ENCODE measurements at places on chromosomes 16 and 17.

DNA sequence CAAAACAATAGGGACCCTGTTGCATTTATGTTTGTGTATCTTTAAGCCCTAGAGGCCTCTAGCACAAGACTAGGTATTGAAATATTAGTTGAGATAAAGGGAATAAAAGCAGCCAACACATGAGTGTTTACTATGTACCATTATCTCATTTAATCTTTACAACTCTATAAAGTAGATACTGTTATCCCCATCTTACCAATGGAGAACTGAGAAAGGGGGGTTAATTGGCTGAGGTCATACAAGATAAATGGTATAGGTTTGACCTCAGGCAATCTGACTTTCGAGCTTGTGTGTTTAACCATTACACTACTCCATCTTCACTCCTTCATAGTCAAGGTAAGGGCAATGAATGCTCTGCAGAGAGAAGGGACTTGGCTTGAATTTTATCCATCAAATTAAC lies 26.3 kb upstream of the STAC2 start:
- no peak for DNase-seq

DNA sequence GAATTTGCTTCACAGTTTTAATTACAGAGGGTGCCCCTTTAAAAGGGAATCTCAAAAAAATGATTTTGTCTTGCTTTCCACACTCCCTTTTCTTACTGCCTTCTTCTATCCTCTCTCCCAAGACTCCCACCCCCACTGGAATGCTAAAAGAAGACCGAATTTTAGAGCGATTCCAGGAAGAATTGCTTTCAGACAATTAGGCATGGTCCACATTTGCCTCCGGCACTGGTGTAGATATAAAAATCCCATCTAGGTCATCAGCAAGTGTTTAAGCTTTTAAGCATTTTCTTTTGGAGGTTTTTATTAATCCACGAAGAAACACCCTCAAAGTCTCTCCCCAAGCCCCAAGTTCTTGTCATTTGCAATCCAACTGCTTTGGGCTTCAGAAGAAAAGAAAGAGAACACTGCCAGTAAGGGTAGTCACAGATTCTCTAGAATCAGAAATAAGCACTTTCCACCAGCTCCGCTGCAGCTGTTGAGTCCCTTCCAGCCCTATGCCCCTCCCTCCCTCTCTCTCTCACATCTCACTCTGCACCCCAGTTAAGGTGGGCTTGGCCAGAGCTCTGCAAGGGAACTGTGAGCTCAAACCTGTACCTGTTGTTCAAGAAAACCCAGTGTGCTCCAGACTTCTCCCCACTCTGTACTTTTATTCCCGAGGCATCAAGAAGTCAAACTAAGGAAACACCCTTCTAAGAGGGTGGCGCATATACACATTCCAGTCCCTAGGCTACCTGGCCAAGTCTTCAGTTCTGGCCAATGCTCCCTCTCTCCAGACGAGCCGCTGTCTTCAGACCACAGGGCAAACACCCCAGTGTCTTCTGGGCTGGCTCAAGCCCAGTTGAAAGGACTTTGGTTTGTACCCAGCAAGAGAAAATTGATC lies 170.2 kb downstream of the RGS9 start:
- no peak for DNase-seq

GRCh38 chr16:24139282-24139681 lies 116.9 kb upstream of the CACNG3 start:
- no peak for DNase-seq

GRCh38 chr17:40348562-40349476 lies 15.7 kb downstream of the GJD3 start:
- no peak for DNase-seq

GRCh38 chr17:38797828-38798227 lies 1.5 kb downstream of the PIP4K2B start:
- DNase-seq: no peak

DNA sequence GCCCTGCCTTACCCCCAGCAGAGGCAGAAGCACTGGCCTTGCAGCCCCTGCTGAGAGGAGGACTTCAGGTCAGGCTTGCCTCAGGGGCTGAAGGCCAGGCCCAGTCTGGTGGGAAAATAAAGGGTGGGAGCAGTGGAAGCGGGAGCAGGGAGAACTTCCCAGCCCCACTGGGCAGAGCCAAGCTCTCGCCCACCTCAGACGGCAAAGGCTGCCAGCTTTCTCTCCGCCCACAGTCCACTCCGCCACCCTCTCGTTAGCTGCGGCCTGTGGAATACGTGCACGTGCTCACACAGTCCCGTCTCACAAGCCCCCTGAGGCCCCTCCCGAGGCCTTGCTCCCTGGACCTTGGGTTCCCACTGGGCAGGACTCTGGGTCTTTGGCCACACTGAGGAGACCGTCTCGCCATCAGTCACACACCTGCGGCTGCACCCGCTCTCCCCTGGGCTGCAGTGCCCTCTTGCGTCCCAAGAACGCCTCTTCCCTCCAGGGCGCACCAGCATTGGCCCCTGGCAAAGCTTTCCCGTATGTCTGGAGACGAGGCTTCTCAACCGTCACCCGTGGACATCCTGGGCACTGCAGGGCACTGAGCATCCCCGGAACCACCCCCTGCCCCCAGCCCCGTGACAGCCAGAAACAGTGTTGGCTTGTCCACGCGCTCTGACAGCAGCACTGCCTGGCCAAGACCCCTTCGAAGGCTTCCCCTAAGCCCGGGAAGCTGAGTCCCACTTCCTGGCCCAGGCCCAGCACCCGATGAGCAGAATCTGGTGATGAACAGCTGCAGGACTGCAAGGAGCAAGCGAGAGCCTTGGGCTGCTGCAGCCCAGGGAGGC lies 8.3 kb downstream of the MRPL28 start:
- DNase-seq: no peak

- no peak for DNase-seq
Observed at GRCh38 chr16:86899151-86899550, 320.8 kb downstream of the FOXL1 start.

- DNase-seq: no peak
Observed at GRCh38 chr17:75498039-75498725, 17.2 kb downstream of the CASKIN2 start.

DNA sequence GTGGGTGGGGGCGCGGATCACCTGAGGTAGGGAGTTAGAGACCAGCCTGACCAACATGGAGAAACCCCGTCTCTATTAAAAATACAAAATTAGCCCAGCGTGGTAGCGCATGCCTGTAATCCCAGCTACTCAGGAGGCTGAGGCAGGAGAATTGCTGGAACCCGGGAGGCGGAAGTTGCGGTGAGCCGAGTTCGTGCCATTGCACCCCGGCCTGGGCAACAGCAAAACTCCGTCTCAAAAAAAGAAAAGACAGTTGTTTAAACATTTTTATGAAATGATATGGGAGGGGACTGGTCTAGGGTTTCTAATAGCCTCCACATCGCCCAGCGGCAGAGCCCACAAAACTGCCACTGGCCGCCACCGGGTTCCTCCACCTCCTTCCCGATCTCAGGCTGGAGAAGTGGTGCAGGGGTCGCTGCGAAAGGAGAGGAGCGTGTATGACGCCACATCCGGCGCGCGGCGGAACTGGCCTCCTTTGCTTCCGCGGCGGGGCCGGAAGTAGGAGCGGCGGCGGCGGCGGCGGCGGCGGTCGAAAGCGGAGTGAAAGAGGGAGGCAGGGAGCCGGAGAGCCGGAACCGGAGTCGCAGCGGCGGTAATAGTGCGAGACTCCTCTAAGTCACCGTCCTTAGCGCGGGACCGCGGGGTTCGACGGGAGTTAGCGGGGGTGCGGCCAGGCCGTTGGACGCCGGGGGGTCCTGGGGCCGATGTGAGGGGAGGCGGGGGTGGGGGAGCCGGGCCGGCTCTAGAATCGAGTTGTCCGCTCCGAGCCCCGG lies at the start of gene PPP4C:
Gene PPP4C (plus strand): TSS at position 492 of the 773 bp plus-strand sequence. CDS start 384 bp downstream, outside the sequence.
- no peak for DNase-seq

DNA sequence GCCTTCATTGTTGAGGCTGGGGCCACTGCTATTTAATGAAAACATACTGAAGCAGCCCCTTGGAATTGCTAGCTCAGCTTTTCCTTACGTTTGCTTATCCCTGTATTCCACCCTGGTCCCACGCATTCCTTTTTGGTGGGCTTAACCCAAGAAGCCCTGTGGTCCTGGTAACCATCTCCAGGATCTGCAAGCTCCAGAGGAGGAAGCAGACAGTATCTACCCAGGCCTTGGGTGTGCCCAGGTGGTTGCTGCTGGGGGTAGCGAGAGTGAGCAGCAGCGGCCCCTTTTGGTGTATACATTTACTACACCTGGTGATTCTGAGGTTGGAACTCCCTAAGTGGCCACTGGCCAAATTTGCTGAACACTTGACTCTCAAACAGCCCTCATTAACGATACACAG lies 97.7 kb downstream of the CBLN1 start:
- DNase-seq: no peak

DNA sequence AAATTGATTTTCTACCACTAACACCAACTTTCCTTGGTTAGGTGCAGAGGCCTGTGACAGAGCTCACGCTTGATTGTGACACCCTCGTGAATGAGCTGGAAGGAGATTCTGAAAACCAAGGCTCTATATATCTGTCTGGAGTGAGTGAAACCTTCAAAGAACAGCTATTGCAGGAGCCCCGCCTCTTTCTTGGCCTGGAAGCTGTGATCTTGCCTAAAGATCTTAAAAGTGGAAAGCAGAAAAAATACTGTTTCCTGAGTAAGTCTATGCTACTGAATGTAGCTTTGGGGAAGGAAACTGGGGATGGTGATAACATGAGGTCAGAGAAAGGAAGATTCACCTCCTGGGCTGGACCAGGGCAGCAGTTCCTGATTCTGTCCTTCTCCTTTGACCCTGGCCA lies 38.3 kb downstream of the REXO5 start:
- DNase-seq: no peak

GRCh38 chr17:55117164-55117563 lies 147.6 kb upstream of the HLF start:
- no peak for DNase-seq

DNA sequence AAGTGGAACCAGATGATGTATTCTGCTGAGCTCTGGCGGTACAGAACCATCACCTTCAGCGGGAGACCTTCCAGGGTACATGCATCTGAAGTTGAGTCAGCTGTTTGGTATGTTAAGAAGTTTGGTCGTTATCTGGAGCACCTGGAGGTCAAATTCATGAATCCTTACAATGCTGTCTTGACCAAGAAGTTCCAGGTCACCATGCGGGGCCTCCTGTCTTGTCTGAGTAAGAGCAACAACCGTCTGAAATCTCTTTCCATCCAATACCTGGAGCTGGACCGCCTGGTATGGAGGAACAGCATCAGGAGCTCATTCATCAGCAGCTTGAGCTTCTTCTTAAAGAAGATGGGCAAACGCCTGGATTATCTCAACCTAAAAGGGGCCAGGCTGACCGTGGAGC lies 4.0 kb downstream of the FBXO39 start:
- no peak for DNase-seq

GRCh38 chr16:72094266-72094610 lies 591 bp downstream of the DHX38 start:
- DNase-seq: no peak

GRCh38 chr16:58510097-58510775 lies 5.1 kb upstream of the SETD6 start:
- DNase-seq: no peak

- DNase-seq: no peak
Observed at GRCh38 chr17:46972346-46972745, 6.7 kb downstream of the RPRML start.

DNA sequence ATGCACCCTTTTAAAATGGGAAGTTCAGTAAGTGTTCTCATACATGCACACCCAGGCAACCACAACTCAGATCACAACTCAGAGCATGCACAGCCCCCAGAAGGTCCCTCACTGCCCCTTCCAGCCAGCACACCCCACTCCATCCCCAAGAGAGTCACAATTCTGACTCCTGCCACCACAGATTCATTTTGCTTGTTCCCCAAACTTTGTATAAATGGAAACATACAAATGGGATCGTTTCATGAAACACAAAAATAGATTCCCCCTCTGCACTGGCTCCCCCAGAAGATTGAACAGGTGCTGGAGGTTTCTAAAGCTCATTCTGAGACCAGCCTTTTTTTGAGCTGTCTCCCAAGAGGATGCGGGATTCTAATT lies 3.3 kb upstream of the TNFRSF13B start:
- DNase-seq: no peak

DNA sequence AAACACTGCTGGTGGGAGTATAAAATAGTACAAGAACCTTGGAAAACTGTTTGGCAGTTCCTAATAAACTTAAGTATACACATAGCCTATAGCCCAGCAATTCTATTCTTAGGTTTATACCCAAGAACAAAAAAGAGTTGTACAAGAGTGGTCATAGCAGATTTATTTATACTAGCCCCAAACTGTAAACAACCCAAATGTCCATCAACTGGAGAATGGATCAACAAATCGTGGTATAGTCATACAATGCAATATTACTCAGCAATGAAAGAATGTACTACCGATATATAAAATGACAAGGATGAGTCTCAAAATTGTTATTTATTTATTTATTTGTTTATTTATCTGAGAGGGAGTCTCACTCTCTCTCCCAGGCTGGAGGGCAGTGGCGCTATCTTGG lies 23.1 kb downstream of the GNGT2 start:
- no peak for DNase-seq

- DNase-seq: no peak
Observed at GRCh38 chr17:60079401-60080243, 901 bp upstream of the HEATR6 start.

GRCh38 chr16:70390774-70391173 lies 44.1 kb downstream of the DDX19A start:
- no peak for DNase-seq

GRCh38 chr16:65306300-65306699 lies 184.4 kb upstream of the CDH11 start:
- DNase-seq: no peak

DNA sequence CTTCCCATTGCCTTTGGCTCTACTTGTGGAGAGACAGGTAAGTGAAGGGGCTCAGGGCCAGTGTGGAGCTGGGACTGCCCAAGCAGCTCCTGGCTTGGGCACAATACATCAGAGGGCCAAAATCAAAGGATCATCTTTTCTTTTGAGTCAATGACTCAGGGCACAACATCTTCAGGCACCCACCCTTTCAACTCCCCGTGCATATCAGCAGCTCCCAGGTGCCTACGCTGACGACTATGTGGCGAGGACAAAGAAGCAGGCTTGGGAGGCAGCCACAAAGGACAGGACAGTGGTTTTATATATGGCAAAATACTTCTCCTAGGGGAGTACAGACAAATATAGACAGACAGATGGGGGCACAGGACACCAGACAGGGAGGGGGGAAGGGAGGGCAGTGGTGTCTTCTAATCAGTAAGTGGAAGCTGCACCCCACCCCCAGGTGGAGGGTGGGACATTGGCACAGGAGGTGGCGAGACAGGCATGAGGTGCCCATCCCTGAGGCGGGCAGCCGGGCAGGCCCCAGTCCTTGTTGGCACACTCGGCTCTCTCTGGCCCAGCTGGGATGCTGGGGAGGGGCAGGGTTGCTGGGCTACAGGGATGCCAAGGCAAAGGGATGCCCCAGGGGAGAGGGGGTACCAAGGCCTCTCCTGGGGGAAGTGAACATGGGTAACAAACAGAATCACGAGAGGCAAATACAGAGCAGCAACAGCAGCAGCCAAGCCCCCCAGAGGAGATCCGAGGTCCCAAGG lies 7.7 kb upstream of the ARL5C start:
- DNase-seq: no peak

DNA sequence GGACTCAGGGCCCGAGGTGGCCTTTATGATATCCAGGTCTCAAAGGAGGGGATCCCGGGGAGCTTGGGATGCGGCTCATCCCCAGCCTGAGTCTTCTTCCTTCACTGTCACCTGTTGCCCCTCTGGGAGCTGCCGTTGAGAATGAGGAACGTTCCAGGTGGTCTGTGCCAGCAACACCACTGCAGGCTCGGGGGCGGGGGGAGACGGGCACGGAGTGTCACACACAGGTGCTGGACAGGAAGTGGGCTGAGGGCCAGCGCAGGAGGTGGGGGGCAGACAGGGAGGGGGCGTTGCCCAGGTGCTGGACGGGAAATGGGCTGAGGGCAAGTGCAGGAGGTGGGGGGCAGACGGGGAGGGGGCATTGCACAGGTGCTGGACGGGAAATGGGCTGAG lies 28.2 kb downstream of the METRNL start:
- DNase-seq: no peak

GRCh38 chr16:734981-735881 lies 5.6 kb downstream of the CIAO3 start:
- no peak for DNase-seq
